ENCODE measurements at places on chromosomes 6 and 20.

- no peak for DNase-seq
Observed at GRCh38 chr6:37971266-37971665, 151.7 kb downstream of the ZFAND3 start.

DNA sequence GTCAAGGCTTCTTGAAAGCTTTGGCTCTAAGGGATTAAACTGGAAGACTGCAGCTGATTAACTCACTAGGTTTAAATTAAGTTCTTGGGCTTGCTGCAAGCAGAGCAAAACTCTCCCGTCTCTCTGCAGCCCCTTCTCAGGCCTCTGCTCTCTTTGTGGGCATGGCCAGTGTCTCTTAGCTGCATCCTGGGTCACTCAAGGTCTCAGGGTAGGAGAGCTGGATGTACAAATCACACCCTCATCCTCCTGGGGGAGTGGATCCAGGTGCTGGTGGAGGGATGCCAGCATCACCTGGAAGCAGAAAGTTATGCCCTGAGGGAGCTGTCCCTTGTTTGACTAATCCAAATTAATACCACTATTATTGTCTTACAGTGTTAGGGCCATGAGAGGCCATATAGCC is 35.8 kb downstream of the GCM1 start:
- no peak for DNase-seq

GRCh38 chr20:13422637-13423036 is 201.6 kb downstream of the ISM1 start:
- no peak for DNase-seq

- DNase-seq = no peak
Observed at GRCh38 chr20:17616480-17617211, 46.8 kb downstream of the DSTN start.

DNA sequence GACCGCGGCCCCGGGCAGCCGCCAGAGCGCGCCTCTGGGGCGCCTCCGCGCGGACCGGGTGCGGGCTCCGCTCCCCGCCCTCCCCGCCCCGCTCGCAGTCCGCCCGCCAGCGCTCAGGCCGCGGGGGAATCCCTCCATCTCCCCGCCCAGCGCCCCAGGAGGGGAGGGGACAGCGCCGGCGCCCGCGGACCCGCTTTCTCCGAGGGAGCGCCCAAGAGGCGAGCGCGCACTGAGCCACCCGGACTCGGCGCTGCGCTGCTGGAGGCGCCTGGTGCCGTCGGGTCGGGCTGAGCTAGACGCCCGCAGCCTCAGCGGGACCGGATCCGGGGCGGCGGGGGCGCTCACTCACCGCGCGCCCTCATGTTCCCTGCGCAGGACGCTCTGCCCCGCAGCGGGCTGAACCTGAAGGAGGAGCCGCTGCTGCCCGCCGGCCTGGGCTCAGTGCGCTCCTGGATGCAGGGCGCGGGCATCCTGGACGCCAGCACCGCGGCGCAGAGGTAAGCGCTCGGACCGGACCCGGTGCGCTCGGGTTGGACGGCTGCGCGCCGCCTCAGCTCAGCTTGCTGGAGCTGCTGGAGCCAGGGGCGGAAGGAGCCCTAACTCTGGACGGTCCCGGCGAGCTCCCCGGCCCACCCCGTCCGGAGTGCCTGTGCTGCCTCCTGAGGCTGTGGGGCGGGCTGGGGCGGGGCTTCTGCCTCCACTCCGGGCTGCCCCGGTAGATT is 867 bp downstream of the EBF4 start:
- DNase-seq = no peak

DNA sequence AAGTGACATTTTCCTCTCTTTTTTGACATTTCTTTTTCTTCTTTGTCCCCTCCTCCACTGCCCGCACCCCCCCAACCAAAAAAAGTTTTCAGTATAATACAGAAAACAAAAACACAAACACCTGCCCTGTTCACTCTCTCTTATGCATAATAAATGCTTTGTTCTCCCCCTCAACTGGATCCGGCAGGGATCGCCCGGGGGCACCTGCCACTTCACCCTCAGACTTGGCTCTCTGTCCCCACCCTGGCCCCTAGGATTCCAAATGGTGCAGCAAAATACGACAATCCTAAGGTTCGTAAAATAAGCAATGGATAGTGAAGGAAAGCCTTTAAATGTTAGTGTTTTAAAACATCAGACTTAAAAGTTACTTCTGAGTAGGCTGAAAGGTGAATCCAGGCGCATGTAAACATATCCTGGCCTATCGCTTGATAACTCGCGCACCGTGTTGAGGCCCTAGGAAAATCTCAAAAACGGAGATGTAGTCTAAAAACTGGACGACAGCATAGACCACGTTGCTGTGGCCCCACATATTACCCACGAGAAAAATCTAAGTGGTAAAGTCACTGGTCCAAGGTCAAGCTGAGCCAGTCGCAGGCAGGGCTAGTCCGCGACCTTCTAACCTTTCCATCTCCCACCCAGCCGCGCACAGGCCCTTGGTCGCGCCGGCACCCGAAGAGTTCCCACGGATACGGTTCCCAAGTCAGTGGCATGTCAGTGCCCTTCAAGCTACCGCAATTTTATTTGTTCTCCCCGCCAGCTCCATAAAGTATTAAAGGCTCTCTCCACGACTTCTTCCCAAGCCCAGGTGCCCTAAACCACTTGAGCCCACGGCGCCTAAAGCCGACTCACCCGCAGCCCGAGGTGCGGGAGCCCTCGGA is 130.8 kb downstream of the OGFRL1 start:
- no peak for DNase-seq

GRCh38 chr6:27216874-27217273 is 30.6 kb upstream of the PRSS16 start:
- DNase-seq = no peak

GRCh38 chr20:54549658-54550326 is 74.4 kb downstream of the DOK5 start:
- DNase-seq = no peak

- DNase-seq = no peak
Observed at GRCh38 chr6:37306624-37307222, 47.1 kb upstream of the RNF8 start.

Measured in NCI-H446 treated with DMSO at 0.1 percent for 48 hours (cell line).